Activated gamma-delta T cell (primary cell): ENCODE measurements at places on chromosomes 2 and 18.

DNA sequence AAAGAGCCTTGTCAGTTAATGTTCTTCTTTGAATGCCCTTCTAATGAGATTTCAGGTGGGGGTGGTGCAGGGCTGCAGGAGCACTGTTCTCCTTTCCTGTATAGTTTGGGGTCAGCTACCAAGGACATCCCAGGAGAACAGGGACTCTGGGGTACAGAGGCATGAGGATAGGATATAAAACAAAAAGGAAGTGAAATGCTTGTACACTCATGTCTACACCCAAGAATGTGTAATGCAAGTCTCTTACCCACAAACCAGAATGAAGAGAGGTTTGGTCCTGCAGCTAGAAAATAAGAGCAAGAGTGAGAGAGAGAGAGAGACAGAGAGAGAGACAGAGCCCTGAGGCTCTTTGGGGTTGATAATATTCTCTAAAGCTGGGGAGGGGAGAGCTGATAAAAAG, 151.8 kb upstream of the KCTD1 start:
- DNase-seq, result no peak

- DNase-seq, result no peak
Observed at GRCh38 chr2:100283724-100284501, 38.4 kb downstream of the LONRF2 start.

DNA sequence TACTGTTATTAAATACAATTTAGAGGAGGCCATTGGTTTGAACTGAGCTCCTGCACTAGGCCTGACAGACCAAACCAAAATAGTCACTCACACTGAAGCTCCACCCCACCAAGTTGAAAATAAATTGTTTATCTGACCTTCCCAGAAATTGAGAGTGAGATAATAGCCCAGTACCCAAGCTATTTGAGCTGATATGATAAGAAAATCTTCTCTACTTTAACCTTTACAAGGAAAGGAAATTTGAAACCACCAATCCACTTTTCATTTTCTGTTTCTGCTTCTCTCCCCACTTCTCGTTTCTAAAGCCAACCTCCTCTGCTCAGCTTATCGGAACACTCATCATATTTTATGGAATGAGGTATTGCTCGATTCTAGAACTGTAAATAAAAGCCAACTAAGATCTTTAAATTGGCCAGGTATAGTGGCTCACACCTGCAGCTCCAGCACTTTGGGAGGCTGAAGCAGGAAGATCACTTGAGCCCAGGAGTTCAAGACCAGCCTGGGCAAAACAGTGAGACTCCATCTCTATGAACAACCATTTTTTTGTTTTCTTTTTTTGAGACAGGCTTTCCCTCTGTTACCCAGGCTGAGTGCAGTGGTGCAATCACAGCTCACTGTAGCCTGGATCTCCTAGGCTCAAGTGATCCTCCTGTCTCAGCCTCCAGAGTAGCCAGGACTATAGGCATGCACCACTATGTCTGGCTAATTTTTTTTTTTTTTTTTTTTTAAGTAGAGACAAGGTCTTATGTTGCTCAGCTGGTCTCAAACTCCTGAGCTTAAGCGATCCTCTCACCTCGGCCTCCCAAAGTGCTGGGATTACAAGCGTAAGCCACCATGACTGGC, 13.3 kb upstream of the GALM start:
- DNase-seq, result no peak

GRCh38 chr18:64713284-64713683, 564.4 kb upstream of the LINC00305 start:
- no peak for DNase-seq

- no peak for DNase-seq
Observed at GRCh38 chr18:7146067-7146466, 28.5 kb upstream of the LAMA1 start.
